ENCODE measurements at places on chromosomes 12 and 14.

GRCh38 chr14:35822501-35822900 is 3.6 kb upstream of the BRMS1L start:
- DNase-seq = no peak

DNA sequence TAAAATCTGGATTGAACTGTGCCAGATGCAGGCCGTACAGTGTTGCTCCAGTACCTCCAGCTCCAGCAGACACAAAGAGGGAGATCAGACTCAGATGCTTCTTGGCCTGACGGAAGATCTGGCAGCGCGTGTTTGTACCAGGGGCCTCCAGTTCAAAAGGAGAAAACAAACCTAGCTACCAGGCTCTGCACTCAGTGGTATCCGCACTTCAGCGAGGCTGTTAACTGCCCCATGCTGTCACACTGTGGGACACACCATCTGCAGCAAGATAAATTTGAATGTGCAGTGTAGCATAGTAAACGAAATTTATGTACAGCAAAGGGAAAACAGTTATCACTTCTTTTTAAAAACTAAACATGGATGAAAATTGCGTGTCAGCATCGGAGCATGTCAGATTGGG is 5.1 kb downstream of the DYNC1H1 start:
- DNase-seq = no peak

DNA sequence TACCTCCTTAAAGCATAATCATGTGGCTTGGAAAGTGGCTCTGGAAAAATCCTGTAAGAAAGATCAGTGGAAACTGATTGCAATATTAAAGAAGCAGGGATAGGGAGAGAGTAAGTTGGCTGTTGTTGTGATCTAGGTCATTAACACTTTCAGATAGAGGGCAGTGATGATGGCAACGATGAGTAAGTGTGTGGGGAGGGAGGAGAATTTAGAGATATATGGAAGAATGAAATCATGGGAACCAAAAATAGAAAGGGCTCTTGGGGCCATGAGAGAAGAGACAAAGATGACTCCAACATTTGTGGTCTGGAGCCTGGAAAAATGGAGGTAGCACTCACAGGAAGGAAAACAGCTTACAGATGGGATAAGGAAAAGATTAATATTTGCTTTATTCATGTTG is 23.3 kb downstream of the SNRPF start:
- no peak for DNase-seq

GRCh38 chr12:38159591-38160317 is 156.8 kb upstream of the ALG10B start:
- DNase-seq = no peak

DNA sequence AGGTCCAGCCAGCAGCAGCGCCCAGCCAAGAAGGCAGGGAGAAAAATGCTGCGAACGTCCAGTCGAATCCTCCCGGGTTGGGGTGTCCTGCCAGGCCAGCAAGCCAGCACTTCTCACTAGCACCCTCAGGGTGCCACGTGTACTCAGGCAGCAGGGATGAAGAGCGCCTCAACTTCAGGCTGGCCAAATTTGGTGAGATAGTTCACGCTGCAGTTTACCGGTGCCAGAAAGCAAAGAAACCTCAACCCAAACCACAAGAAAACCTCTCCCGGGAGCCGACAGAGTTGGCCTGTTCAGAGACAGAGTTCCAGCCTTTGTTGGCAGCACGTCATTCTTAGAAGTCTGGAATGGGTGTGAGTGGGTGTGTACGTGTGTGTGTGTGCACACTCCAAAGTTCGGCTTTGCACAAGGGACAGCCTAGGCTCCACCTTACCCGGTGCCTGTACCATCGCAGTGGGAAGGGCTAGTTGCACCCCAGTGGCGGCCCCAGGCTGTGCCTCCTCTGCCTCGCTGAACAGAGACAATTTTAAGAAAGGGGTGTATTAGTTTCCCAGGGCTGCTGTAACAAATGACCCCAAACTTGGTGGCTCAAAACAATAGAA is 42.1 kb downstream of the ELK3 start:
- DNase-seq = no peak

Measured in activated naive CD4-positive, alpha-beta T cell (primary cell).